Psoas muscle (tissue), 8 donors: ENCODE measurements at places on chromosomes 4 and X. TPM values are rescaled to one million over a fixed set of nuclear protein-coding genes. Genes with fewer than 3 reads are reported as not detected.

The ZBTB49 gene
- total RNA-seq = 5.8 TPM

The XAGE2 gene
- total RNA-seq = not detected

The NEK1 gene
- total RNA-seq = 8.0 TPM

The NUP54 gene
- total RNA-seq = 25.9 TPM

DNA sequence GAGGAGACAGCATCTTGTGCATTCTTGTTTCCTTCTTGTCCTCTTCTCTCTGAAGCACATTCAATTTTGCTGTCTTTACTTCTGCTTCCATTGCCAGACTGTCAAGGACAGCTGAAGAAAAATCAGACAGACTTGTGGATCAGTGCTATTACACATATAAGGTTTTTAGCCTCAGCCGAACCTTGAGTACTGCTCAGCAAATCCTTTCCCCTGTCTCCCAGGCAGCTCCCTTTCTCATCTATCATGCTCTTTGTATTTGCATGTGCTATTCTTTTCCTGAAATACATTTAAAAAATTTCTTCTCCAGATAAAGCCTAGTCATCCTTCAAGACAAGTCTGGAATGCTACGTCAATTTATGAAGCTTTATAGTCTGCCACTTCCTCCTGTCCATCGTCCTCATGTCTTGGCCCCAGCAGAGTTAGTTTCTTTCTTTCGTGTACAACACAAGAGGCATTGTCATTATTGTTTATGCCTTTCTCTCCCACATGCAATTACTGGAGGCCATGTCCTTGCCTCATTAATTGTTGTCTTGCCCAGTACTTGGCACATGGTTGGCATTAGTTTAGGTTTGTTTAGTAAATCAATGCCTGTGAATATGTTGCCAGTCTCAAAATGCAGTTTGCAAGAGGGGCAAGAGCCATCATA is 45.1 kb downstream of the ADGRL3 start:
- DNase-seq = no peak

- DNase-seq = no peak
Observed at GRCh38 chr4:163535657-163536056, 41.2 kb downstream of the TMA16 start.

DNA sequence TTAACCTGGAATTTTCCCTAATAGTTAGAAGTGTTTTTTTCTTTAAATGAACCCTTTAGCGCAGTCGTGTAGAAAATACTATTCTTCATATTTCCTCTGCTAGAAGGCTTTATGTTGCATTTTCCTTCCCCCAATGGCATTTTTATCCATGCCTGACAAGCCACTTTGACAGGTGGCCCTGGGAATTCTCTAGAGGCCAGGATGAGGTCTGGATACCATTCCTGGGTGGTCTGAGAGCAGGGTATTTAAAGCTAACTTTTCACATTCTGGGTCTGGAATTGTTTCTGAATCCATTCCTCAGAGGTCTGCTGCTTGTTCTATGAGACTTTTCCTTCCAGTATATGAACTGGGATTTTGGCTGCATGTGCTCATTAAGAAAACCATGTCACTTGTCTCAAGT is 31.2 kb upstream of the PDGFRA start:
- DNase-seq = no peak

DNA sequence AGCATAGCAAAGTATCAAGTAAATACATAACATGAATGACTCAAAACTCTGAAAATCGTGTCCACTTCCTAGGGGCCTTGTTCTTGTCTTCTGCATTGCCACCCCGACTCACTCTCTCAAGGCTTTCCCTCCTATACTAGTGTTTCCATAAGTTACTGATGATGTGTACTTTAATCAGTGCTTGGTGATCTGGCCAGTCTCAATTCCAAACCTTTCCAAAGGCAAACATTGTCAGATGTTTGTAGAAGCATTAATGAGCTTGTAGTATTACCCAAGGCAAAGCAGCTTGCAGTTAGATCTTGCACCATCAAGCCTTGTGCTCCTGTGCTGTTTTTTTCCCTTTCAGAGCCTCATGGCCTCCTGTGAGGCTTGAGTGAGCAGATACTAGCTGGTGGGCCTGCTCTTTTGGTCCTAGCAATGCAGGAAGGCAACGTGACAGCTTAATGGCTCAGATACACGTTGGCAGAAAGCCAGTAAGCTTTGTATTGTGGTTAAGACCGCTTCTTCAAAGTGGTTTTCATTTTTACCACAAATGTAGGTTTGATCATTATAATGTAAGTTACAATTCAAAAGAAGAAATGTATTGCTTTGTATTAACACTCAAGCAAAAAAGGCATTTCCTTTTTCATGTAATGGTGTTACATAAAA is 51.8 kb downstream of the RBPJ start:
- no peak for DNase-seq

DNA sequence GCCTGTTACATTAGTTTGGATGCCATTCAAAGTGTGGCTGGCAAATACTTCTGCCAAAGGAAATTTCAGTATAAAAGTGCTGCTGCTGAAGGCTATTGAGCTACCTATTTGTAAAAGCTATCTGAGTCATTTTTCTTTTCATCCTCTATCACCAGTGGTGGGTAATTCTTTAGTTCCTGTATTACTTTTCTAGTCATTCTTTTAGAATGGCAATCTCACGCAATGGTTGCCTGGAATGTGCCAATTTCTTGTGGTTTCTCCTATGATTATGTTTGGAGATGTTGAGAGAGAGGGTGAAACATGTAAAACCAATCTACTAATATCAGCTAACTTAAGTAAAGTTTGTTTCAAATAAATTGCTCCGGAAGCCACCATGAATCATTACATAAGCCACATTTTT is 685.0 kb downstream of the RAPGEF2 start:
- DNase-seq = no peak

DNA sequence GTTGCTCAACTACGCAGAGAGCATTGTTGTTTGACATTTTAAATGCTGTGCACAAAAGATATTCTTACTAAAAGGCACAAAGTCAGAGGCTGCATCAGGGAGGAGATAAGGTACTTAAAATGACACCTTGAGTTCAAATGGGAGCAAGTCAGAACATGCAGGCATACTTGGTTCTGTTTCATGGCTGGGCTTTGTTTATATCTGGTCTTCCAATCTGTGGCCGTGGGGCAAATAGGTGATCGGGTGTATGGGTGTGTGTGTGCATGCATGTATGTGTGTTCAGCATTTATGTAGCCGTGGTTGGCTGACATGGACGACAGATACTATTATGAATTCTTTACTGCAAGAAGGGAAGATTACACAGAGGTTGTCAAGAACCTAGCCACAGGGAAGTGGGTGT is 106.1 kb downstream of the RASL11B start:
- no peak for DNase-seq

DNA sequence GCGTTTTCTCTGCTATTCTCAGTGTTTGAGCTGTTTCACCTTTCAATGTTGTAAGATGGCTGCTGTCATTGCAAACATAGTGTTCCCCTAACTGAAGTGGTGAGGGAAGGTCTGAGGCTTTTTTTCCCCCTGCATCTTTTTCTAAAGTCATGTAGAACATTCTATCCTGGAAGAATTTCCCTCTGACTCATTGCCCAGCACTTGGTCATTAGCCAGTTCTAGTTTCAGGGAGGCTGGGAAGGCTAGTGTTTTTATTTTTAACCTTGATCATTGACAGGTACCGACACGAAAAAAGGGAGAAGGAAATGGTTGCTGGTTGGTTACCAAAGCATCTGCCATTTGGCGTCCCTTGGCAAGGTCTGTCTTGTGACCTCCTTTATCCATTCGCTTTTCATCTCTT is 6.6 kb downstream of the LANCL3 start:
- DNase-seq = no peak
